SIG-M5 (cell line): ENCODE measurements at places on chromosomes 2 and 18.

- no peak for DNase-seq
Measured at GRCh38 chr2:39732482-39732881, 46.6 kb downstream of the THUMPD2 start.

- no peak for DNase-seq
Measured at GRCh38 chr2:11556101-11556806, 22.4 kb downstream of the GREB1 start.

- DNase-seq = no peak
Measured at GRCh38 chr2:85924522-85924921, 35.7 kb upstream of the ST3GAL5 start.

DNA sequence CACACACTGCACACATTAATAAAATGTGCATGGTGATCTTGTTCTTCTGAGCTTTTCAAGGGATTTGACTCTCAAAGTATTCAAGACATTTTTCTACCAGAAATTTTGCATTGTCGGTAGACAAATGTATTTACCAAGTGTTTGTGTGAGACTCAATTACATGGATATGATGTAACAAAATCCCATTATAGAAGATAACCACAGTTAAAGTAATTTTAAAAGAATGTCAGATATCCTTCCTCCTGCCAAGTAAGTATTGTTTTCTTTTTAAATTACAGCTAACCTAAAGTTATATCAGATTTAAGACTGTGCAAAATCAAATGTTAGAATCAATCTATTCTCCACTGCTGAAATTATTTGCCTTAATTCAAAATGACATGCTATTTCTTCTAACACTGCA lies 1344.5 kb upstream of the CHAC2 start:
- DNase-seq = no peak

GRCh38 chr2:94958245-94958644 lies 67.3 kb upstream of the MAL start:
- no peak for DNase-seq

GRCh38 chr2:74921236-74921736 lies 37.2 kb upstream of the POLE4 start:
- DNase-seq = no peak
